ENCODE measurements at places on chromosomes 16 and 17.

DNA sequence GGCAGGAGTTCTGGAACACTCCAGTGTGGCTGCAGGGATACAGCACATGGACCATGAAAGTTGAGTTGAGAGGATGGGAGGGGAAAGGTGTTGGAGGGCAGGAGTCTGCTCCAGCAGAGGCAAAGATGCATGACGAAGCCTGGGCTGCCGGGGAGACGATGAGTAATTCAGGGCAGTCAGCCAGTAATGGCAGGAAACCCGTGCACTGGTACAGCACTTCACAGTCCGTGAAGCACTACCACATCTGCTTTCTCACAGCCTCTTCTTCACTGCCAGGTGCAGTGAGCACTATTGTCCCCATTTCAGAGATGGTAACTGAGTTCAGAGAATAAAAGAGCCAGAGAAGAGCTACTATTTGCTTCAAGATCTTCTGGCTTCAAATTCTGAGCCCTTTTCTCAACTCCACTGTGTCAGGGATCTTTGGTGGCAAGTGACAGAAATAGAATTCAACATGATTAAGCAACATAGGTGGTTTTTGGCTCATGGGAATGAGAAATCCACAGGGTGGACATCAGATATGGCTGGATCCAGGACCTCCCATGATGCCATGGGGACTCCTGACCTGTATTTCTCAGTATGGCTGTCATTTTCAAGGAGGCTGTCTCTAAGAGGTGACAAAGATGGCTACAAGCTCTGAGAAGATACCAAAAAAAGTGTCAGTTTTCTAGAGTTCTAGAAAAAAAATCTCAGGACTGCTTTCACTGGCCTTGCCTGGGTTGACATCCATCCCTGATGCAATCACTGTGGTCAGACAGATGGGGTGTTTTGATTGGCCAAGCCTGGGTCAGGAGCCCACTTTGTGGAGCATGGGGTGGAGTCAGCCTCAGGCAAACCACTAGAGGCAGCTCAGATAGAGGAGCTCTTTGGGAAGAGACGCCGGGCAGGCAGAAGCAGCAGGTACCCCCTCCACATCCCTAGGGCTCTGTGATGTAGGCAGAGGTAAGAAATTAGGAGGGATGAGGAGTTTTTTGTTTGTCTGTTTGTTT lies 24.7 kb downstream of the IL21R start:
- DNase-seq, result peak; percentile 32

DNA sequence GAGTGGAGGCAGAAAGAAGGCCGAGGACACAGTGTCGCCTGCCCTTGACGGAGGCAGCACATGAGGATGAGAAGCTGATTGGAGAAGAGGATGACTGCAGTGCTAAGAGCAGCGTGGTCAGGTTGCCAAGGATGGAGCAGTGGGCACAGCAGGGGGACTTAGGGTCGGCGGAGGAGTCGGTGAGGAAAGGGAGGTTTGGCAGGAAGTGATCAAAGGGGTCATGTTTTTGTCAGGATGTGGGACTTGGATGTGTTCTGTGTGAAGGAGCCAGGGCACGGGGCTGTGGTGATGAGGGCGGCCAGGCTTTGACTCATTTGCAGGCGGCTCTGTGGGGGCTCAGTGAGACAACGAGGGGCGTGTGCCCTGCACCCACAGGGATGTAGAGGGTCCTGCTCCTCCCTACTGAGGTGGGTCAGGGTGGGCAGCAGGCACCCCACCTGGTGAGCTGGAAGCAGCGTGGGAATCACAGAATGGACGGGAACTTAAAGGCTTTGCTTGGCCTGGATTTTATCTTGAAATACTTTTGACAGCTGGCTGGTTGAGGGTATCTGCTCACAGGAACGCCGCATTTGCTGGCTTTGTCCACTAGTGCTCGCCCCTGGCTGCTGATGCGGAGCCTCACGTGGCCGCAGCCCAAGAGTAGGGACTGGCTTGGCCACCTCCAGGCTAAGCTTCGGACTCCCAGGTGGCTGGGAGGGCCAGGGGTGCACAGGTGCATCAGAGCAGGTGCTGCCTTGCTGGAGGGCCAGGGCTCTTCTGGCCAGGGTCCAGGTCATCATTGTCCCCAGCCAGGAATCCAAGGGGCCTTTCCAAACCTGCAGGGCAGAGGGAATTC lies 6.0 kb downstream of the MPG start:
- no peak for DNase-seq

DNA sequence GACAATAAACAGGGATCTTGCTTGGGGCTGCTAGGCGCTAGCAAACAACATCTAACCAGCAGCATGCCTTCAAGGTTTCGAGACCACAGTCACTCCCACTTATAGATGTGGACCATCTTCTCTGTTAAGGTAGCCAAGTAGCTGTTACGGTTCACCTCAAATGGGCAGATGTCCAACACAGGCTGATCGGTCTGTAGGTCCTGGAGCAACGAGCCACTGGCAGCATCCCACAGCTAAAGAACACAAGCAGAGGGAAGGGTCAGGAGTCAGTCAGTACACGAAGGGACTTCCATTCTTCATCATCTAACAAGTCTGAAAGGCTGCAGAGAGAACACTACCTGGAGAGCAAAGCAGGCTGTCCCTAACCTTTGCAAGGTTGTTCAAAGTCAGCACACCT lies 16.9 kb upstream of the GLG1 start:
- no peak for DNase-seq

DNA sequence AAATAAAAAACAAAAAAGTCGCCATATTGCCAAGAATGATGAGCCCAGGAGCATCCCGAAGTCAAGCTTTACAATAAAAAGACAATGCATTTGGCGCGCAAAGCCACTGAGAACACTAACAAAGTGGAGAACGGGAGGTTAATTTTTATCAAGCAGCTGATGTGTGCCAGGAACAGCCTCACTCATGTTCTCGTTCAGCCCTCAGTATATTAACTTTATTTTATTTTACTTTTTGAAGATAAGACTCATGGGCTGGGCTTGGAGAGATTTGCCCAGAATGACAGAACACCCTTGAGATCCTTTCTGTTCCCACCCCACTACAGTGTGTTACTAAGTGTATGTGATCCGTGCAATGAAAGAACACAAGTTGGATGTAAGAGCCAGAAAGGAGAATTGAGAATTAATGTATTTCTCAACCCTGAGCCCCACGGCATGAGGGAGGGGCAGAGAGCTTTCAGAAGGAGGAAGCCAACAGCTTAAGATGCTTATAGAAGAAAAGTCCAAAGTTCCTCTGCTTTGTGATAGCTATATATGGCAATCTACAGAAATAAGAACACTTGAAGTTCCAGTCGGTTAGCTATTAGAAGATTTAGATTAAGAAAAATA lies 48.4 kb downstream of the COTL1 start:
- DNase-seq, result no peak

DNA sequence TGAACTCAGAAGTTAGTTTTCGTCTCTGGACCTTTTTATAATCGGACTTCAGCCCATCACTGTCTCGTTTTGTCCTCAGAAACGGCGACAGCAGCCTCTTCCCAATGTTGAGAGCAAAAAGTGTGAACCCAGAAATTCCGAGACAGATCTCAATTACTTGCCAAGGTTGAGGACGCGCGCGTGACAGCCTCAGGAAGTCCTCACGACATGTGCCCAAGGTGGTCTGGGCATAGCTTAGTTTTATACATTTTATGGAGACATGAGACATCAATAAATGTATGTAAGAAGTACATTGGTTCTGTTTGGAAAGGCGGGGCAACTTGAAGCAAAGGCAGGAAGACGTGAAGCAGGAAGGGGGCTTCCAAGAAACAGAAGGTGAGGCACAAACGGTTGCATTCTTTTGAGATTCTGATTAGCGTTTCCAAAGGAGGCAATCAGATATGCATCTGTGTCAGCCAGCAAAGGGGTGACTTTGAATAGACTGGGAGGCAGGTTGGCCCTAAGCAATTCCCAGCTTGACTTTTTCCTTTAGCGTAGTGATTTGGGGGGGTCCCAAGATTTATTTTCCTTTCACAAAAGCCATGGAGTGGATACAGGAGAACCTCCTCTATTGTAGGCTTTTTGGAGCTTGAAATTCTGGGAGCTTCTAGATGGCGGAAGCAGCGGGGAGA lies 583 bp upstream of the ZNF747 start:
- DNase-seq, result no peak

- DNase-seq, result no peak
Observed at GRCh38 chr17:422196-422930, 69.8 kb upstream of the RPH3AL start.

DNA sequence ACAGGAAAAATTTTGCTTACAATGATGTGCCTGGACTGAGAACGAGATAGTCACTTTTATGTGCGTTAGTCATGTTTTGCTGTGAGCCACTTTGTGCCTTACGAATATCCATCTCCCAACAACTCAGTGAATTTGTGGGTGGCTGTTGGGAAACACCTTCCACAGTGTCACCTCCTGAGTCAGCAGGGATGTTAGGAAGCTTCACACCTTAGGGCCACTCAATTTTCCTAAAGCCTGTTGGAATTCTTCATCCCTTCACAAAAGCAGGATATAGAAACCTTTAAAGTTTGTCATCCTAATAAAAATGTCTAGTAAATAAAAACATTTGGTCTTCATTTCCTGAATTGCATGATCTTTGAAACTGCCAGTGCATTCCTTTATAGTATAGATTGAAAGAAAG lies 4.3 kb upstream of the KRTAP3-1 start:
- no peak for DNase-seq

- peak; percentile 81 for DNase-seq
Observed at GRCh38 chr17:42407289-42407836, 15.7 kb downstream of the CAVIN1 start.

GRCh38 chr17:59800530-59800942 lies 92.2 kb downstream of the TUBD1 start:
- no peak for DNase-seq

- no peak for DNase-seq
Observed at GRCh38 chr17:29474297-29474696, 84.1 kb downstream of the TAOK1 start.

GRCh38 chr17:35448214-35448898 lies at the start of gene SLFN13:
SLFN13 (minus strand) TSS chr17:35448766; CDS start chr17:35445680, 3,086 bp downstream.
- peak; percentile 91 for DNase-seq

DNA sequence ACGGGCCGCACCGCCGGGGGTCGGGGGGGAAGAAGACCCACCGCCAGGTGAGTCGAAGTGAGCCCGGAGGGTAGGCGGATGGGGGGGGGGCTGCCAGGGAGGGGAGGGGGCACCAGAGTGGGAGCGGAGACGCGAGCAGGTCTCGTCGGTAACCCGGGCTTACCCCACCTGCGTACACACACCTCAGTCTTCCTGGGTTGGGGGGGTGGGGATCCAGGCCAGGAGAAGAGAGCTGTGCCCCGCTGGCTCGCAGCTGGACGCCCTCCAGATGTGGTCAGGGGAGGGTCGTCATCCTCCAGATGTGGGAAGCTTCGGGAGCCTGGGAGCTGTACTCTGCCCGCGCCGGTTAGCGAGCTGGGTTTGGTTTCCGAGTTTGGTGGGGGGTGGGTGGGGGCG lies 1.2 kb downstream of the CACNA1G start:
- no peak for DNase-seq

GRCh38 chr17:13462673-13463124 lies 139.0 kb downstream of the HS3ST3A1 start:
- DNase-seq, result no peak

DNA sequence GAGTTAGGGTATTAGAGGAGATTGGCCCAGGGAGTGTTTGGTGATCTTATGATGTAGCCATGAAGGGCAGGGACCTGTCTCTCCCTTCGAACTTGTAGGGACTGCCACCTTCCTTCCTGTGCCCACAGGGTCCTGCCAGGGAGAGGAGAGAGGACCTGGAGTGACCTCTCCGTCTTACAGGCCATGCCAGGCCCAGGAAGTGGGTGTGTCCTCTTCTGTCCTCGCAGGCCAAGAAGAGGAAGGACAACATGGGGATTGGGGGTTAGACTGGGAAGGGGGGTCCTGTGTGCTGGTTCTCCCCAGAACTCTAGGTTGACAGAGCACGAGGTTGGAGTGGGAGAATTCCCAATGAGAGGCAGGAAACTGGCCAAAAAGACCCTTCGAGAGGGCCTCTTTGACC lies 43.4 kb upstream of the TAC4 start:
- no peak for DNase-seq

DNA sequence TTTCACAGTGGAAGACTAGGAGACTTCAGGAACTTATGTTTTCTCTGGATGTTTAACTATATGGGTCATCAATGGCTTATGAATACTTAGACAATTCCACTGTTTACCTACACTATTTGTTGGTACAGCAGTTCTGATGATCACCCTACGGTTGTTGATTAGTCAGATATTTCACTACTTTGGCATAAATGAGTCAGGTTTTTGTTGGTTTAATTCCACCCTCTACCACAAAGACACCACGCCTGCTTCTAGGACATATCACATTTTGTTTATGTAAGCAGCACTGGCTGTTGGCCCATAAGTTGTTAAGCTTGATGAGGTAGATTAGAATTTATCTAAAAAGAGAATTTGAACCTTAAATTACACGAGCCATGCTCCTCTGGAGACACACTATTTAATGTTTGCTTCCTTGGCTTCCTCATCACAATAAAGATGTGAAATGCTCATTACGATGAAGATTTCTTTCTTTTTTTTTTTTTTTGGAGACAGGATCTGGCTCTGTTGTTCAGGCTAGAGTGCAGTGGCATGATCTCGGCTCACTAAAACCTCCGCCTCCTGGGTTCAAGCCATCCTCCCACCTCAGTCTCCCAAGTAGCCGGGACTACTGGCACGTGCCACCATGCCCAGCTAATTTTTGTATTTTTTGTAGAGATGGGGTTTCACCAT lies 4.3 kb downstream of the GDE1 start:
- no peak for DNase-seq

GRCh38 chr17:78763561-78763960 lies 18.5 kb downstream of the CYTH1 start:
- no peak for DNase-seq

DNA sequence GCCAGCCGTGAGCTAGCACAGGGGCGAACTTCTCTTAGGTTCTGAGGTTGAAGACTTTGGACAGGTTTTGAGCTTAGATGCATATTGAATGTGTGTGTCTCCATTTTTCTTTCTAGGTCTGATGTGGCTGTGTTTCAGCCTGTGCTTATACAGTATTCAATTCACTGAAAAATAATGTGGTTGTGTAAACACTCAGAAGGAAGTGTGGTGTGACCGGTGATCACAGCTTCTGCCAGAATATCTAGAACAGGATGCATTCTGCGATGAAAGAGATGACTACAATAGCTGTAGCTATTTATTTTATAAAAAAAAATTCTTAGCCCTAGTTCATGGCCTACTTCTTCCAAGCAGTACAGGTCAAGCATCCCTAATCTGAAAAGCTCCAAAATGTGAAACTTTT lies 64.4 kb downstream of the MAP2K6 start:
- DNase-seq, result no peak

DNA sequence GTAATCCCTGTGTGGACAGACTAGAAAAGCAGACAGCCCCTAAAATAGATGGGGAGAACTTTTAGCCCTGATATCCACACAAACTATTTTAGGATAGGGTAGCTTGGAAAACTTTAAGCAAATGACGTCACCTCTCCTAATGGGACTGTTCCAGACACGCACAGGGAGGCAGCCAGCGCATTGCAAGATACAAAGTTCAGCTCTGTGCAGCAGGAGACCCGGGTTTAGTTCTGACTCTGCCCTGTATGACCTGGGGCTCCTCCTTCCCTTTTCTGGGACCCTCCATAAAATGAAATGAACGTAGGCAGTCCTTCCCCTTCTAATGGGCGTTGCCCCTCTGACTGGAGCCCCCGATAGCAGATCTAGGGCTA lies 6.3 kb downstream of the ZNF689 start:
- no peak for DNase-seq

GRCh38 chr16:10408824-10409381 lies 23.0 kb downstream of the ATF7IP2 start:
- DNase-seq, result no peak
